Stromal cell of bone marrow (primary cell): ENCODE measurements at places on chromosomes 5 and 9.
A peak's percentile ranks its signal among the peaks of the same experiment; 100 is the strongest.

GRCh38 chr5:137901011-137901817, 12.0 kb downstream of the PKD2L2 start:
- DNase-seq: no peak

GRCh38 chr5:165321912-165322311, 1816.5 kb downstream of the MAT2B start:
- DNase-seq: peak; percentile 17

GRCh38 chr9:89352874-89353649, 34.8 kb downstream of the SECISBP2 start:
- DNase-seq: no peak

DNA sequence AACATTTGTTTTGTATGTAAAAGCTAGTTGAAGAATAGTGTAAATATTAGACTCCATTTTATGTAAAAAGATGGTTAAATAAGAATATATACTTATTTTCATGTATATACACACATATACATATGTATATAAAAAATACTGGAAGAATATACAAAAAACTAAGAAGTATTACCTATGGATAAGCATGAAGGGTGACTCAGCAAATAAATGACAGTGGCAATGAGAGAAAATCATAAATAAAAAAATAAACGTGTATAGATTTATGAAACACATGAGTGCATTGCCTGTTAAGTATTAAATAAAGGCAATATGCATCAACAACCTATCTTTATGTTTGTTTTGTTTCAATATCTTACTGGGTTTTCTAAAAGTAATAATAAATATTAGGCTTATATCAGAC, 435.3 kb downstream of the CYLC2 start:
- no peak for DNase-seq

- no peak for DNase-seq
These were observed 65.0 kb downstream of the HSD17B3 start for GRCh38 chr9:96236854-96237550.
